Lower leg skin (tissue), 4 donors: ENCODE measurements at places on chromosomes 5 and 9. TPM values are rescaled to one million over a fixed set of nuclear protein-coding genes. Genes with fewer than 3 reads are reported as not detected.

The FBP1 gene
- total RNA-seq, result 5.8 TPM

The ODF2 gene
- total RNA-seq, result 18.9 TPM

The MYOT gene
- 3.2 TPM for total RNA-seq

The C9orf153 gene
- not detected for total RNA-seq

- DNase-seq, result no peak
These were observed 50.6 kb upstream of the FER start for GRCh38 chr5:108696951-108697715.

DNA sequence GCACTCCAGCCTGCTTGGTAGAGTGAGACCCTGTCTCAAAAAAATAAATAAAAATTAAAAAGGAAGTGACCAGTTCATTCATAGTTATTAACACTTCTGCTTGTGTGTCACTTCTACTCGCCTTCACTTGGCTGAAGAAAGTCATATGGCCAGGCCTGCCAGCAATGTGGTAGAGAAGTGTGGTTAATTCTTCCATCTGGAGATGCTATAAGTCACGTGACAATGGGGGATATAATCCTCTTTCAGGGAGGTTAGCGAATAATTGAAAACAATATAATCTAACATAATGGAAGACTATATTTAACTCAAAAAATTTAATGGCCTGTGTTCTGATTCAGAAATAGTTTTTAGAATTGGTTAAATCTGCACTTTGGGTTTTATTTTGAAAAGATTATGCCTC, 305.6 kb downstream of the DOCK8 start:
- DNase-seq, result no peak

GRCh38 chr5:14441641-14442040, 140.0 kb upstream of the OTULINL start:
- no peak for DNase-seq

The PHF24 gene
- 0.44 TPM for total RNA-seq
